Stimulated activated CD4-positive, alpha-beta T cell treated with anti-CD3 and anti-CD28 coated beads, Interleukin-4, amount 100 ng/mL, for 24 hours (primary cell): ENCODE measurements at places on chromosomes 11 and 22.

- DNase-seq = no peak
These were observed 234.4 kb upstream of the MTNR1B start for GRCh38 chr11:92735039-92735438.

- no peak for DNase-seq
These were observed 4.5 kb upstream of the CDC42EP2 start for GRCh38 chr11:65310215-65310614.

GRCh38 chr22:42367980-42368378 lies 64.2 kb downstream of the NFAM1 start:
- DNase-seq = no peak

GRCh38 chr11:31807799-31808667 lies 3.1 kb downstream of the PAX6 start:
- no peak for DNase-seq

DNA sequence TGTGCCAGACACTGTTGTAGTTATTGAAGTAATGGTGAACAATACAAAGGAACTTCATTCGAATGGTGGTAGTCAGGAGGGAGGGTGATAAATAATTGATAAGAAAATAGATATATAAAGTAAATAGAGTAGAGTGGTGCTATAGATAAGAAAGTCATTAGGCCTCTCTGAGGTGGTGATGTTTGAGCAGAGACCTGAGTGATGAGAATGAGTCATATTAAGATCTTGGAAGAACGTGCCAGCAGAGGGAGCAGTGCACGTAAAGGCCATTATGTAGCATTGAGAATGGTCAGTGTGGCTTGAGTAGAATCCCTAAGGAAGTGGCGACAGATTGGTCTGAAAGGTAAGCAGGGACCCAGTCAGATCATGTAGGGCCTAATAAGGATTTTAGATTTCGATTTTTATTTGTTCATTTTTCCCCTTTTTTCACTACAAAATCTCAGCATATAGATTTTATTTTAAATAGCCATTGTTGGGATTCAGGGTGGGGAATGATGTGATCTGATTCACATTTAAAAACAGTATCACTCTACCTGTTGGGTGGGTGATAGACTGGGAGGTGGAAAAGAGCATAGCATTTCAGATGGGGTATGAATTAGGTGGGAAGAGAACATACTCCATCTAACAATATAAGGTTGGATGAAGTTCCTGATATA lies 44.7 kb downstream of the CCDC90B start:
- peak; percentile 4 for DNase-seq

DNA sequence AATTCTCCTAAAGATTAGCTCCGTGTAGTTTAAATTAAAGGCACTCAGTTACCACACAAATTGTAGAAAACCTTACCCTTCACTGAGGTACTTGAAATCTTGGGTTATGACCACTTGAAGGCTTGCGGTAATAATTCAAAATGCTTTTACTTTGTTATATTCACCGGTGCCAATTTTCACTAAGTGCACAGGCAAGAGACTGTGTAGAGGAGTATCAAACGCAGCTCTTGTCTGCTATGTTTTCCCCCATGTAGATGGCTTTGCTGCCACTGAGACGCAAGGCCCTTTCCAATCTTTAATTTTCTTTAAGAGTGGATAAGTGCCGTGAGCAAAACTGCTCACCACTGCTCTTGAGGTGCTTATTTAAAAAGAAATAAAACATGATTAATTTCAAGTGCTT lies 155.8 kb downstream of the CADM1 start:
- no peak for DNase-seq

DNA sequence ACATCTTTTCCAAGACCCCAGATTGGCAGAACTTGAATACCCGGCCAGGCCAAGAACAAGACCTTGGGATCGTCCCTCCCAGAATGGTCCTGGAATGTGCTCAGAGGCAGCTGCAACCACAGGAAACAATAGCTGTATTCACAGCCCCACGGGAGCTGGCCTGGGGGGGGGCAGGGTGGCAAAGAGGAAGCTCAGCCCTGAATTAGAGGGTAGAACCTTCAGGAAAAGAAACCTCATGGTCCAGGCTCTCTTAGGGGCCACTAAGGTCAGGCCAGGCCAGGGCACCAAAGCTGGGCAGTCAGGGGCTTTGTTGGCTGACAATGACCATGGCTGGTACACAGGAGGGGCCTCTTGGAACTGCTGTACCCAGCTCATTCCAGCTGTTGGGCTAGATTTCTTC lies 17.3 kb downstream of the RPL27A start:
- no peak for DNase-seq

GRCh38 chr11:70641369-70641768 lies 243.0 kb downstream of the CTTN start:
- DNase-seq = no peak

DNA sequence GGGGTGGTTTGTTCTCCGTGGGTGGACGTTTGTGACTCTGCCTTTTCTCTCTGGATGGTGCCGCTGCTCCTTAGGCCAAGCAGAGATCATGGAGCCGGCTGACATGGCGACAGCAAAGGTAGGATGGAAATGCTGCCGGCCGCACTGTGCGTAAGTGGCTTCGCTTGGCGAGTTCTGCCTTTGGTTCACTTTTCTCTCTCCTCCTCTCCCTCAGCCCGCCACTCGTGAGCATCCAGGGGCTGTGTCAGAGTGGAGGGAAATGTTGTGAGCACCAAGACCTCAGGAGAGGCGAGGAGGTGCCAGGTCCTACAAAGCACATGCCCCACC lies 80.5 kb downstream of the GRAMD1B start:
- no peak for DNase-seq
